Stromal cell of bone marrow (primary cell): ENCODE measurements at places on chromosomes 11 and 22.

DNA sequence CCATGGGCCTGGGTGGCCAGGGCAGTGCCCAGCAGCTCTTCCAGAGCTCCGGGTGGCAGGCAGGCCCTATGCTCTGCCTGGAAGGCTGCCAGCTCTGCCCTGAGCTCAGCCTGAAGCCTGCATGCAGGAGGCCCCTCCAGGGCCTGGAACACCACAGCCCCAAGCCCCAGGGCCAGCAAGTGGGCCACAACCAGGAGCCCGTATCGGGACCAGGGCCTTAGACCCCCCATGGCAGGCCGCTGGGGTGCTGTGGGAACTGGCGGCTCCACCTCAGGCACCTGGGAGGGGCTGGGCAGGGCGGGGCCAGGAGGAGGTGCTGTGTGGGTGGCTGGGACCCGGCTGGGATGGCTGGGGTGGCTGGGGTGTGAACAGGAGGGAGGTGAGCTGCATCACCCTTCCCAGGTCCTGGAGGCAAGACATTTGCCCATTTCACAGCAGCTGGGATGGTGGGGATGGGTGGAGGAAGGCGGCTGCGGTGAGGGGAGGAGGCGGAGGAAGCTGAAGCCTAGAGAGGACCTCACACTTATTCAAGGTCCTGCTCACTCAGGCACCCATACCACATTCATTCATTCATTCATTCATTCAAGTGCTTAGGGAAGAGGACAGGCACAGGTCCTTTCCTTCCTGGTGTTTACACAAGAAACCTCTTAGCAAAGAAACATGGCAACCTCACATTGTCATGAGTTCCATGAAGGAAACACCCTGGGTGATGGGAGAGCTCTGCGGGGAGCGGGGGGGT is at the start of gene KCNK7:
TSS of gene KCNK7 (minus strand) at position 258 of the 739 bp plus-strand sequence. CDS start at position 230, 28 bp downstream.
- no peak for DNase-seq

- no peak for DNase-seq
These were observed 17.8 kb downstream of the ADA2 start for GRCh38 chr22:17201285-17201945.

- DNase-seq: no peak
These were observed 2.3 kb downstream of the LSP1 start for GRCh38 chr11:1854949-1855885.

DNA sequence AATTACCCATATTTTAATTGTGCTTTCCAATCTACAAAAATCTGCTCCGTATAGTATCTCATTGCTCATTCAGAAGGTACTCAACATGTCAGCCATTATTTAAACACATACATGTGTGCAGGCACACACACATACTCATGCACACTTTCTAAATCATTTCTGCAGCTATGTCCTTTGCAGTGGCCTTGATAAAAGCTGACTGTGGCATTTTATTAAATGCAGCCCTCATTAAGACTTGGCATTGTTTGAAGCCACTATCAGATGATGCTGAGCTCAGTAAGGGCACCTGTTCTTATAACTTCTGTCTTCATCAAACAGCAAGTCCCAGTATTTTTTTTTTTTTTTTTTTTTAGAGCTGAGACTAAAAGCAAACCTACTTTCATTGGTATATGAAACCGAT is 1071.9 kb upstream of the CCDC90B start:
- no peak for DNase-seq

DNA sequence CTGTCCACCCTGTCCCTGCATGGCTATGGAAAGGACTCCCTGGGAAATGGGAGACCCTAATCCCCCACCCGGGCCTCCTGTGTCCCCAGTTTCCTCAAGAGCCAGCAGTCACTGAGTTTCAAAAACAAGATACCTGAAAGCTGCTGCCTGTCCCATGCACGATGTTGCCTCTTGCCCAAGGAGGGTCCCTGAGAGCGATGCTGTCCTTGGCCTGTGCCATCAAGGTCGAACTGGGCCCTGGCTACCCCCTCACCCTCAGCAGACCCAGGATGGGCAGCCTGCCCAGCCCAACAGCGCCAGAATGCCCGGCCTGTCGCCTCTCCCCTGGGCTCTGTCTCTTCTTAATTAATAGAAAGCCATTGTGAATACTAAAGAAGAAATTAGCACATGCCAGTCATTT is 104.5 kb upstream of the LMO1 start:
- DNase-seq: no peak

DNA sequence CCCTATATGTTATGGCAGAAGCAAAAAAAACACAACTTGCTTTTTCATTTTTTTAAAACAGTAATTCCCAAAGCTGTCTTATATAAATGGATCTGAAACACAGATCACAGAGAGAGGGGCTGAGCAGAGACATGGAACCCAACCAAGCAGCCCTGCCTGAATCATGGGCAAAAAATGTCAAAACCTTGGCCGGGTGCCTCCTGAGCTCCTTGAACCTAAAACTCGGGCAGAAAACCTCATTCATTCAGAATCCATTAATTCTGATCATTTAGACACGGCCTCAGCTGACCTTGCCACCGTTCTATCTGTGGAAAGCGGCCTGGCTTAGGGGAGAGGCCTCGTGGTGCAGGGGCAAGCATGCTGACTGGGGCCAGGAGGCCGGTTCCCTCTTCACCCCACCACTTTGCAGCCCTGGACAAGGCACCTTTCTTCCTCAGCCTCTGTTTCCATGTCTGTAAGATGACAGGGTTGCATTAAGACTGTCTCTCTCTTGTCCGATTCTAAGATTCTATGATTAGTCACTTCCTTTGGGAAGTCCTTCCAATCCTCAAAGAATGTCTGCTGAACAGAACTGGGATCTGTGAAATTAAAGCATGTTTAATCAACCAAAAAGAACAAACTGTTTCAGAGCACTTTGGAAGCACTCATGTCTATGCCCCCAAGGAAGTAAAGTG is 26.0 kb downstream of the TENM4 start:
- no peak for DNase-seq

GRCh38 chr11:73291781-73292524 is 16.1 kb upstream of the ARHGEF17 start:
- no peak for DNase-seq

DNA sequence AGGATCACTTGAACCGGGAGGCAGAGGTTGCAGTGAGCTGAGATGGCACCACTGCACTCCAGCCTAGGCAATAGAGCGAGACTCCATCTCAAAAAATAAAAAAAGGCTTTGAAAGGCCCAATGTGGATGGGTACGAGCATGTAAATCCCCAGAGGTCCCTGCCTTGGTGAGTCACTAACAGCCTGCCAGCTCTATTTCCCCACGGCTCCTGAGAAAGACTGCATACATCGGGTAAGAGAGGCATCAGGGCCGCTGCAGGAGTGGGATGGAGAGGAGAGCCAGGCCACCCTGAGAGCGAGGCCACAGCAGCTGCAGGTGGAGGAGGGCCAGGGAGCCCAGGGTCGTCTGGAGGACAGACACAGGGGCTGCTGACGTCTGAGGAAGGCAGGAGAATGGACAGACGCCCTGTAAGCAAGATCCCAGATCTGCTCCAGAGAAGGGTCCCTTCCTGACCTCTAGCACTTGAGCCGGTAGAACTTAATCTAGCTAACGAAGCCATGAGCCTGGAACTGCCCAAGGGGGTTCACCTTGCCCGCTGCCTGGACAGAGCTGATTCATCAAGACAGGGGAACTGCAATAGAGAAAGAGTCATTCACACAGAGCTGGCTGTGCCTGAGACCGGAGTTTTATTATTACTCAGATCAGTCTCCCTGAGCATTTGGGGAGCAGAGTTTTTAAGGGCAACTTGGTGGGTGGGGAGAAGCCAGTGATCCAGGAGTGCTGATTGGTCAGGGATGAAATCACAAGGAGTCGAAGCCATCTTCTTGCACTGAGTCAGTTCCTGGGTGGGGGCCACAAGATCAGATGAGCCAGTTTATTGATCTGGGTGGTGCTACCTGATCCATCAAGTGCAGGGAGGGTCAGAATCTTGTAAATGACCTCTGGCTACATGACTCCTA is 5.1 kb upstream of the KRTAP5-9 start:
- DNase-seq: peak; percentile 4

DNA sequence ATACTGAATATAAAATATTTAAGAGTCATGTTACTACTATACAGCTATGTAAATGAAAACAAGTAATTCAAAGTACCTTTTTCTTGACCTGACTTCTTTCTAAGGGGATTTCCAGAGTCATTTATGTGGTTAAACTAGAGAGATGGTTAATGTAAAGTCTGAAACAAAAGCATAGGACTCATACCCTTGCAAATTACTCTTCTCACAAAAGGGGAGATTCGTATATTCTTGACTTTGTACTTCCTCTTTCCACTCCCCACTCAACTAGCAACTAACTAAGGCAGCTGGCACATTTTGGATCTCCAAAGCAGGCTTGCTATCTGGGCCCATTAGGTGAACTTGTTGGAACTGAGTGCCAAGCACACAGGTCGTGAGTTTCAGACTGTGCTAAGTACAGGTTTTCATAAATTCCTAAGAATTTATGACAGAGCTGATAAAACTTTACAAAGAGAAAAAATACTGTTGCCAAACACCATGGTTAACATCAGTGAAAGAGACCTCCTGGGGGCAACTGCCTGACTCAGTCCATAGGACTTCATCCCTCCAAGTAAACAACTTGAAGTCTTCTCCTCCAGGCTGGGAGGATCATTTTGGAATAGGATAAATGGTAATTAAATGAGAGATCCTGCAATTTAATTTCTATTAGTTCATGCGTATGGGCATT is 77.0 kb upstream of the DDI1 start:
- no peak for DNase-seq

DNA sequence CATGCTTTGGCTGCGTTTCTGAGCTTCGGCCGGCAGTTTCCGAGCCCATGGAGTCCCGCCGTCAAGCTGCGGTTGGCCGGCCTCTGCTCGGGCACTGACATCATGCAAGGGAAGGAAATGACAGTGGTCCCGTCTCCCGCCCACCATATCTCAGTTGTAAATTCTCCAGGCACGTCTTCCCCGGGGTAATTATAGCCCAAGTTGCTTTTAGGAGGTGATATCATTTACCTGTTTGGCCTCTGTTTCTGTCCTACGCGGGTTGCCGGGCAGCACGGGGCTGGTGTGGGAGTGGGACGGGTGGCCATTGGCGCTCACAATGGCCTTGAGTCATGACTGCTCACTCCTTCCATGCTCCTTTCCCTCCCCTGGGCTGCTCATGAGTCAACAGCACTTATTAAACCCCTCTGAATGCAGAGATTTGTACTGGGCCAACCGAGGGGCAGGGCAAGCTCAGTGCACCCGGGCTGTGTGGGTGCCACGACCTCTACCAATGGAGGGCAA is 4.2 kb upstream of the ANO1 start:
- DNase-seq: peak; percentile 47

- DNase-seq: peak; percentile 21
These were observed at the start of gene IZUMO1R for GRCh38 chr11:94303966-94304958. Gene IZUMO1R (plus strand): TSS chr11:94304580. CDS start chr11:94305637, 1,057 bp downstream.

- DNase-seq: no peak
These were observed 301.1 kb downstream of the SHANK2 start for GRCh38 chr11:70951139-70951804.

- DNase-seq: peak; percentile 83
These were observed 102.4 kb upstream of the FSHB start for GRCh38 chr11:30128269-30128932.

- no peak for DNase-seq
These were observed 509.9 kb upstream of the B3GAT1 start for GRCh38 chr11:134921938-134922337.

DNA sequence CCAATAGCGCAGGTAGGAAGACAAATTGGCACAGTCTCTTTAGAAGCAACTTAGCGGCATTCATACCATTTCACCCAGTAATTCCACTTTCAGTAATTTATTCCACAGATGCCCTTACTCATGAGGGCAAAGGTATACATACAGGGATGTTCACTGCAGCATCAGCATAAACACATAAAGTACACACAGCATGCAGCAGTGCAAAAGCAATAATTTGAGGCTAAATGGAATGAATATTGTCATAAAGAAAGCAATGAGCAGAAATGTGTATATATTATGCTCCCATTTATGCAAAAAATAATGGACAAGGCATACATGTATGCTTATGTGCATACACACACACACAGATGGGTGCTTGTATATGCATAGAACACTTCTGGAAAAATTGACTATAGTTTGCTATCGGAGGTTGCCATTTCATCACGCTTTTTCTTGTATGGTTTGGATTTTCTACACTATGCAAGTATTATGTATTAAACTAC is 50.2 kb downstream of the TECTA start:
- DNase-seq: no peak

DNA sequence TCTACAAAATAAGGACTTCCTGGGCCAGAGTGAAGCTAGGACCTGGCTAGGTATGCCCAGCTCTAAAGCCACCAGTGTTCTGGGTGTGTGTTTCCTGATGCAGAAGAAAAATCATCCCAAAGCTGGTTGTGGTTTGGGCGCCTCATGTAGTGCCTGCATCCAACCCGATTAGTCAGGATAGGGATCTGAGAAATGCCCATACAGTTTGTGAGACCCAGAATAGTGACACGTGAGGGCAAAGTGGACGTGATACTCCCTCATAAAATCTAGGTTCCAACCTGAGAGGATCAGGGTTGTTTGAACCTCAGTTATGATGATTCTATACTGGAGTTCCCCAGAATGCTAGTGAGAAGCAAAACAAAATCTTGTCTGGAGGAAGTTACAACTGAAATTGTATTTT is 238.4 kb downstream of the TBC1D22A start:
- no peak for DNase-seq

GRCh38 chr11:123678246-123678645 is 23.8 kb upstream of the SCN3B start:
- no peak for DNase-seq

GRCh38 chr22:37985751-37986281 is 1.5 kb upstream of the SOX10 start:
- DNase-seq: no peak

DNA sequence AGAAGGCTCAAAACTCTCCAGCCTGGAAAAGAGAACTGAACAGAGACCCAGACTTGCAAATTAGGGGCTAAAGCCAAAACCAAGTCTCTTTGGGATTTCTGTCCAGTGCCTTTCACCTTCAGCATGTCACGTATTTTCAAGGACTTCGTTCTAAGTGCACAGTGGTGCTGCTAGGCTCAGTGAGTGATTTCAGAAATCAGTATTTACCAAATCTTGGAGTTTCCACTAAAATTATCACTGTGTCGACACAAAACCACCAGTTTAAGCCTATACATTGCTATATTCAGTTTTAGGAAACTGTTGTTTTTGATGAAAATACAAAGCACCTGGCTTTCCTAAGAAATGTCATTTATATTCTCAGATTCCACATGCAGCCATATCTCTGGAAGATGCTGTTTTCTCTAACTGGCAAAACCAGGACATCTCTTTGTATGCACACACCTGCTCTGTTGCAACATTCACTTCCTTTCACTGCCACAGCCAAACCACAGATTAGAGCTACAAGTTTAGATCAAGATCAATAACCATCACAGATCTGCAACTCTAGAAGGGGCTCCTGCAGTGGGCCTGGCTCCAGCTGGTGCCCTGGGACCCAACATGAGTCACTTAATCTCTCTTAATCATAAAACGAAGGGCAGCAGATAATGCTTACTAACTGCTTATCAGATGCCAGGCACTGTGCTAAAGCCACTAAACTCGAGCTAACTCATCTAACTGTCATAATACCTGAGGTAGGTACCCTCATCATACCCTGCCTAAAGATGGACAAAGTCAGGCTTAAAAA is 22.3 kb downstream of the SMCO4 start:
- no peak for DNase-seq

- DNase-seq: no peak
These were observed 99.2 kb downstream of the NAT10 start for GRCh38 chr11:34204396-34205279.

DNA sequence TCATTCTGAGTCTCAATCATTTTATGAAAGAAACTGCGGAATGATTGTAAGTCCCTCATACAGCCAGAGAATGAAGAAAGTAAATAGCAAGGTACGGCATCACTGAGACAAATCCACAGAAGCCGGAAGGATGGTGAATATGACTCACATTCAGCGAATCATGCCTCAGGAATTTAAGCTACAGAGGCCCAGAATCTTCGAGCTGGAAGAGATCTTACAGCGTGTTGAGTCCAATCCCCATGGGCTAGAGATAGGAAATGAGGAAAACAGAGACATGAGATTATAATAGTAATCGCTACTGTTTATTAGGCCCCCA is 173.2 kb downstream of the KIF18A start:
- DNase-seq: peak; percentile 85
